Stimulated activated CD8-positive, alpha-beta memory T cell treated with anti-CD3 and anti-CD28 coated beads, Interleukin-7, amount 100 ng/mL, for 4 hours (primary cell): ENCODE measurements at places on chromosomes 5 and 9.

GRCh38 chr5:172542651-172543131 is 88.4 kb upstream of the SH3PXD2B start:
- DNase-seq: no peak

DNA sequence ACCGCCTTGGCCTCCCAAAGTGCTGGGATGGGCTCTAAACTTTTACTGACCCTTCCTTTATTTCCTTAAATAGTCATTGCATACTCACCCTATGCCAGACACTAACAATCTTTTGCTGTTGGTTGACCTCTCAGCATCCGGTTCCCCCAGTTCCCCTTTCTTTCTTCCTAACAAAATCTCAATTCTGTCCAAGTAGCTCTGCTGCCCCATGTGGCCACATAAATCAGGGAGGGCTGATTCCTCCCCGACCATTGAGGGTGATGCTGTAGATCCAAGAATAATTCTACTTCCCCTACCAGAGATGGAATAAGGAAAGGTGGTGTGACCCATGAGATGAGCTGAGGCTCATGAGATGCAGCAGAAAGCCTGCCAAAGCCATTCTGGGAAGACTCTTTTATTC is 315.3 kb upstream of the MSX2 start:
- DNase-seq: no peak

GRCh38 chr5:16384222-16384621 is 81.4 kb downstream of the ZNF622 start:
- DNase-seq: no peak

- DNase-seq: no peak
Observed at GRCh38 chr9:89621676-89622075, 16.9 kb downstream of the GADD45G start.

DNA sequence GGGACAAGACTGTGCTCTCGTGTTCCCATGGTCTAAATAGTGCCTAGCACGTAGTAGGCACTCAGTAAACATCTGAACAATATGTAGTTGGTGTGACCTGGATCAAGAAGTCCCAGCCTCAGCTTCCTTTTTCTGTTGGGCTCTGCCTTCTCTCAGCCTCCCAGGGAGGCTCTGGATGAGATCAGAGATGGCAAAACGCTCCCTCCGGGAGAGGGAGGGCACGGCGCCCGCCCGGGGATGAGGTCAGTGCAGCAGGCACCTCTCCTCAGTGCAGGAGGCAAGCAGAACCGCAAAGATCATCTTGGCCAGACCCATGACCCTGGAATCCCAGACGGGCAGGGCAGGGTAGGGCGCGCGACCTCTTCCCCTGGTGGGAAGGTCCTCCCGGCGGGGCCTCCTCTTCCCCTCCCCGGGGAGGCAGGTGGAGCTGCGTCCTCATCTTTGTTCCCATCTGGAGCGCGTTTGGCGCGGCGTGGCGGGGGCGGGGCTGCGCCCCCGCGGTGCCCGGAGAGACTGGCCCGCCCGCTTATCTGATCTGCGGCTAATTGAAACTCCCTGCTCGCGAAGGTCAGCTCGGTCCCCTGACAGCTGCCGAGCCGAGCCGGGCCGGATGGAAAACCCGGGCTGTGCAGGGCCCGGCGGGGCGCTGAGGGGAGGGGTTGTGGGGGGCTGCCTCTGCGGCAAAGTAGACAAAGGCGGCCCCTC is 60.9 kb downstream of the CXXC5 start:
- DNase-seq: no peak

- DNase-seq: no peak
Observed at GRCh38 chr9:107693625-107694326, 204.2 kb upstream of the KLF4 start.

DNA sequence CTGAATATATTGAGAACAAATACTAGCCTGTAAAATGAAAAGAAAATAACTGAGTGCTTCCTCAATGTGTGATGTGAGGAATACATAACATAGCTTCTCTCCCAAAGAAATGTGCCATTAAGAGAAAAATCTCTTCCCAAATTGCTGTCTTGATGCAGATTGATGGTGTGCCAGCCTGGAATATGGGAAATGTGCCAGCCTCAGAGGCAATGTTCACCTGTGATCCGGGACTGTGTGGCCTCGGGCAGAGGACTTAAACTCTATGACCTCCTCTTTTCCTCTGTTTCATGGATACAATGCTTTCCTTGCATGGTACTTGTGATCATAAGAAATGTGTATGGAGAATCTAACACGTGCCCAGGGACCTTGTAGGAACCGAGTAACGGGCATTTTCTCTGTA is 370.9 kb downstream of the DIRAS2 start:
- no peak for DNase-seq

- no peak for DNase-seq
Observed at GRCh38 chr5:120108586-120109248, 355.4 kb upstream of the PRR16 start.

- DNase-seq: no peak
Observed at GRCh38 chr9:71001780-71002386, 119.5 kb downstream of the TRPM3 start.

GRCh38 chr5:142151436-142152383 is 43.1 kb downstream of the NDFIP1 start:
- DNase-seq: no peak

GRCh38 chr5:120465436-120465961 is 1.4 kb downstream of the PRR16 start:
- DNase-seq: no peak

DNA sequence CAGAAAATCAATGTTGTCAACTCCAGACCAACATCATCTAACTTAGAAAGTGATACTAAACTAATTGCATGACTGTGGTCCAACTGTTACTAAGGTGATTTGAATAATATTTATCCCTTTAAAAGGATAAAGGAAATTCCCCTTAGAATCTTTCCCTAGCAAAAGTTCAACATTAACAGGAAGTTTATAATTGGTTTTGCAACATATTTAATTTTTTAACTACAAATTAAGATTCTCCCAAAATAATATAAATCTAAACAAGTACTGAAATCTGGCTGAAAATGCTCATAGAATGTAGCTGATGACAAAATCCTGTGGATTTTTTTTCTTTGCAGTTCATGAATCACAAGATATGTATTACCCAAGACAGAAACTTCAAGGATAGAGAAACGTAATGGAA is 151.4 kb downstream of the LPAR1 start:
- no peak for DNase-seq

DNA sequence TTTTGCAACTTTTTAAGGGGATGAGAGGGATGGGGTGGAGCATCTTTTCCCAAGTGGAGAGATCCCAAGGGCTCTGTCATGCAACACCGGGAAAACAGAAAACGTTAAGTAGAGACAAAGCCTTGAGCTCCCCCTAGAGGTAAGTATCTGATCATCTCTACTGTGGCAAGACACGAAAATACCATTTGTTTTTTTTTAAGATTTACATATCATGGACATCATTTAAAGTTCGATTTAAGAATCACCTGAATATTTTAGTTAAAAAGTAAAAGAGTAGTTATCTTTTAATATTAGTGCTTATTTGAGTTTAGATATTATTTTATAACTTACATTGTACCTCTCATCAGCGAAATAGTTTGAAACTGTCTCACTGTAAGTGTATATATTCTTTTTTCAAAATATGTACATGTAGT is 200.4 kb downstream of the LRRC70 start:
- DNase-seq: no peak

- DNase-seq: no peak
Observed at GRCh38 chr9:135771401-135772051, 69.5 kb downstream of the KCNT1 start.

- DNase-seq: no peak
Observed at GRCh38 chr5:73387149-73387591, 61.4 kb downstream of the FOXD1 start.

DNA sequence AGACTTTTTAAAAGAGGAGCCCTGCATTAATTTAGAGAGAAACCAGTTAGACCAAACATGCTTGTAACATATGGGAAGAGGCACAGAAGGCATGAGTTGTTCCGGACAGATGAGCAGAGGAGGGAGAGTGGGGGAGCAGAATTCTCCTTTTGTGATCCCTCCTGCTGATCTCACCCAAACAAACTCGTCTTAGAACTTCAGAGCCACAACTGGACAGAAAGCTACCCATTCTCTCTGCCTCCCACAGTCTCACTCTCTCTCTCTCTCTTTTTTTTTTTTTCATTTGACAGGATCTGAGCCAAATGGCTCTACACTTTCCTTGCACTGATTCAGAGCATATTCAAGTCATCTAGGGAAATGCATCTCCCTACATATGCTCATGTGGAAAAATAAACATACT is 196.0 kb upstream of the PAPPA start:
- DNase-seq: no peak

- no peak for DNase-seq
Observed at GRCh38 chr5:149762958-149763630, 33.0 kb downstream of the PPARGC1B start.

DNA sequence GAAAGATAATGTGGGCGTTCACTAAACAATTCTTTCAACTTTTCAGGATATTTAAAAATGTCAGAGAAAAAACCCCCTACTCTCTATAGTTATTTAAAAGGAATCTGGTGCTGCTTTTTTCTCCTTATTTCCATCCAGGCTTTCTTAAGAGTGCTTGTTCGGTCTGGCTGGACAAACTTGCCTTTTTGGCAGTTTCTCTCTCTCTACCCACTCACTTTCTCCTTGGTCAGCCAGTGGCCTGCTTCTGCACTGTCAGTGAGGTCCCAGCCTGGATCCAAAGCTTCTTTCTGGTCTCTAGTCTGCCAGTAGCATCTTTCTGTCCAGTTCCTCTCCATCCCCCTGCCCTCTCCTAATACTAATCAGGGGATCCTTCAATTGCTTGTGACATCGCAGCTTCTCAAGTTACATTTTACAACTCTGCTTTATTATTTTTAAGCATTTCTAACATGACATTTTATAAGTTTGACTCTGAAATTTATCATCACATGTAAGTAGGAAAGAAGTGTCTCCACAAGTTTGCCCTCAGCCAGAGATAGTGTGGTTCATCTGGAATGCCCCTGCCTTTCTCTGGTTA is 50.4 kb downstream of the PIK3R1 start:
- DNase-seq: no peak

- DNase-seq: no peak
Observed at GRCh38 chr5:64678374-64678773, 11.9 kb upstream of the SHISAL2B start.

DNA sequence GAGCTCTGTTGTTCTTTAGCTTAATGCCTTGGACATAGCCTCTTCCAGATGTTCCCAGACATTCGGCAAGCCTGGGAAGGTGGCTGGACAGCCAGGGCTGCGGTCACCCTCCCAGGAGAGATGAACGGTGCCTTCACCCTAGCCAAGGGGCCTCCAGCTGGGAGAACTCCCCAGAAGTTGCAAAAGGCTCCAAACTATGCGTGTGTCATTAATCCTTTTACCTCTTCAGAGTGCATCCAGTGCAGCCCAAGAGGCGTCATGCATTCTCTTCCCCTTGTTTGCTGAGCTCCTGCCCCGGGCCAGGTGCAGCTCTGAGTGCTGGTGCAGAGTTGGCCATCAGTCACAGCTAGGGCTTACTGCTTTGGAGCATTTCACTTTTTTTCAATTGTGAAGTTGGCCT is 22.8 kb downstream of the HMCN2 start:
- DNase-seq: no peak
